ENCODE measurements at places on chromosomes 2 and 18.

DNA sequence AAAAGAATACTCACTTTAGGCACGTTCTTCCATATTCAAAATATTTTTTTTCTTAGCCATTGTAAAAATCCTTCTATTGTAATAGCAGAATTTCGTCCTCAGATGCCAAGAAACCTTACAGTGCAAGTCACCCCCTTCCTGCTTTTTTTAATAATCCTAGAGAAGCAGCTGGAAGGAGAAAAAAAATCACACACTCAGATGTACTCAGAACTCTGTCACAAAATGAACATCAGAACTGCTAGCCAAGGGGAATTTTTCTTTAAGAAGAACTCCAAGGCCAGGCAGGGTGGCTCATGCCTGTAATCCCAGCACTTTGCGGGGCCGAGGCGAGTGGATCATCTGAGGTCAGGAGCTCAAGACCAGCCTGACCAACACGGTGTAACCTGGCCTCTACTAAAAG is 127.3 kb upstream of the SPATS2L start:
- no peak for DNase-seq

DNA sequence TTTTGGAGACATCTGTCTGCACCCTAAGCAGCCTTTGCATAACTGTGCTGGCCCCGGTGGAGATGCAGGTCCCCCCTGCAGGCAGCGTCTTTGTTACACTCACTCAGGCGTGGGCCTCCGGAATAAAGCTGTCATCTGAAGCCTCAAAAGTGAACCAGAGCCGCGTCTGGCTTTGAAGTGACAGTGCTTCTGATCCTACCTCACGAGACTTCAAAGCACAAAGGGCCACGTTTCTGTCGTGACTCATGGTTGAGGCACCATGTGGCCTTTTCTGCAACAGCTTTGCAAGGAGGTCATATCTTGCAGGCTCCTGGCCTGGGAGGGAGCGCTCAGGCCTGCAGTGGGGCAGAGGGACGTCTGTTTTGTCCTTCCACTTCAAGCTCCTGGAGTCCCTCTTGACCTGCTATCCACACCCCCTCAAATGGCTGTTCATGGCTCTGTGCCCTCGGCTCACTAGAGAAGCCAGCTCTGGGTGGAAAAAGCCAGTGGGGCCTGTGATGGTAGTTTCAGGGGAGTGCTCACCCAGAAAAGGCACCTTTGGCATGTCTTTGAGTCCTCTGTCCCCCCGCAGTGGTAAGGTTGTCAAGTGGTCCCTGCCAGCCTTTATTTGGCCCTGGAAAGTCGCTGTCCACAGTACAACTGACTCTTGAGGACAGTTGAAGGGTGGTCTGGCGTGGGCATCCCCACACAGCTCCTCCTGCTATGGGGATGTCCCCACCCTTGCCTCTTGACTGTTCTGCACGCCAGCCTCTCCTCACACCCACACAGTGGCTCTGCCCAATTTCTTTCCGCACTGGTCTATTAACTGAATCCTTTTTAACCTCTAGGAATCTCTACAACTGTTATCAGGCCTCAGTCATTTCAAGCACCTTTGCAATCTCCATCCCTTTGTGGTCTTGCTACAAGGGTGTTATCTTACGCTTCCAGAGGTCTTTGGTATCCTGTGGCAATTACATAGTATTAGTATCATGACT is 19.3 kb downstream of the GPR55 start:
- DNase-seq, result no peak

DNA sequence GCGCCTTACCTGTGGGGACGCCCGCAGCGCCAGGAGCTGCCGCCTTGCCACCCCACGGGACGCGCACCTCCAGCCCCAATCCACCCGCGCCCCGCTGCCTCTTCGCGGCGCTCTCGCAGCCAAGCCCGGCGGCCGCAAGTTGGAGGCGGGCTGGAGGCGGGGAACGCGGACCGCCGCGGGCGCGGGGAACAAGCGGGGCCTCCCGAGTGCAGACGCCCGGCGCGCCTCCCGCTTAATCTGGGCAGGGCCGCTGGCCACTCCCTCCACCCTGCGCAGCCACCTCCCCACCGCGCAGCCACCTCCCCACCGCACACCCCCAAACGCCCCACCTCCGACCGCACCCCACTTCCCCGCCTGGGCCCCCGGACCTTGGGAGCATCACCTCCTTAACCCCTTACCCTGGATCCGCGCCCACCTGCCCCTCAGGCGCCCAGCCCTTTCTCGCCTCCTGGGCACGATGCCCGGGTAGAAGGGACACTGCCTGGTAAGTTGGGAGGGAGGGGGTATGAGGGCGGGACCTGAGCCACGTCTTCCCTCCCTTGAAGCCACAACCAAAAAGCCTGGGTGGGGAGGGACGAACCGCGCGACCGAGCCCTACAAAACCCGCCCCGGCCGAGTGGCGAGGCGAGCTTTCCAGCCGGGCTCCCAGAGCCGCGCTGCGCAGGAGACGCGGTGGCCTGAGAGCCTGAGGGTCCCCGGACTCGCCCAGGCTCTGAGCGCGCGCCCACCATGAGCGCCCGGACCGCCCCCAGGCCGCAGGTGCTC is at the start of the genes COL4A3 and COL4A4:
Gene COL4A3, plus strand, starts transcription at position 627 of the 765 bp plus-strand sequence. Its CDS starts 103 bp downstream, at position 730.
Gene COL4A4, minus strand, starts transcription at position 208 of the 765 bp plus-strand sequence. CDS start 16,722 bp downstream, outside the sequence.
- DNase-seq, result peak; percentile 49

DNA sequence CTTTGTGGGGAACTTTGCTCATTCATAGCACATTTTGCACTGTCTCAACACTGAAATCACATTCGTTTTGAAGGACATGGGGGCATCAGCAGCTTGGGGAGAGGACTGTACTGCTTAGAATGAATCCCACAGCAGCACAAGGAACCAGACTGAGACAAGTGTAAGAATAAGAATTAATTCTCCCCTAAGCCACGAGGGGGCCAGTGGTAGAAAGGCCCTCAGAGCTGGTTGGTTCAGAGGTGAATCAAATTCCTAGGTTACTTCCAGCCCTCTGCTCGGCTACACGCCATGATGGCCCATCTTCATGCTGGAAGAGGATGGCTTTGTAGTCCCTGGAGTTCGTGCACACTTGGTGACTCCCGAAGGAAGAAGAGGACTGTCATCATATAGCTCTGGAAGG is 12.0 kb upstream of the MC5R start:
- DNase-seq, result no peak

DNA sequence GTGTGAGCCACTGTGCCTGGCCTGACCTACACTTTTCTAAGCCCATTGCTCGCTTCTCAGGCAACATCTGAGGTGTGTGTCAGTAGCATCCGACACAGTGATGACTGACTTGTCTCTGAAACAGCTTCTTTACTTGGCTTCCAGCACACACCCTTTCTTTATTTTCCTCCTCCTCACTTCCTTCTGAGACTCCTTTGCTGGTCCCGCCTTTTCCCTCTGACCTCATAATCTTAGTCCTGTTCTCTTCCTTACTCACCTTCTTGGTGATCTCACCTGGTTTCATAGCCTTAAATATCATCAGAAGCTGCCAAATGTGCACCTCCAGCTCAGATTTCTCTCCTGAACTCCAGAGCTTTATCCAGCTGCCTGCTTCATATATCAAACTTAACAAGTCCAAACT is 66.6 kb upstream of the PELI1 start:
- no peak for DNase-seq

All from mesothelial cell of epicardium (in vitro differentiated cells).